ENCODE measurements at places on chromosomes 11 and 22. TPM values are rescaled to one million over a fixed set of nuclear protein-coding genes. Genes with fewer than 3 reads are reported as not detected.

DNA sequence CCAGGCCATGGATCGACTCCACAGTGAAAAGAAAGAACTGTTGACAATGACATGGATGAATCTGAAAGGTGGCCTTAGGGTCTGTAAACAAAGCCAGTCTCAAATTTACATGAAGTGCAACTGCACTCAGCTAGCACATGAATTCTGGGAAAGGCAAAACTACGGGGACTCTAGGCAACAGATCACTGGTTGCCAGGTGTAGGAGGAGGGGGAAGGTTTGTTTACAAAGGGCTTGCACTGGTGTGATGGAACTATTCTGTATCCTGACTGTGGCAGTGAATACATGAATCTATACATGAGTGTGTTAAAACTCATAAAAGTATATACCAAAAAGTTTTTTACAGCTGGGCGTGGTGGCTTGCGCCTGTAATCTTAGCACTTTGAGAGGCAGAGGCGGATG lies 27.3 kb downstream of the ALX4 start:
- DNase-seq: no peak

DNA sequence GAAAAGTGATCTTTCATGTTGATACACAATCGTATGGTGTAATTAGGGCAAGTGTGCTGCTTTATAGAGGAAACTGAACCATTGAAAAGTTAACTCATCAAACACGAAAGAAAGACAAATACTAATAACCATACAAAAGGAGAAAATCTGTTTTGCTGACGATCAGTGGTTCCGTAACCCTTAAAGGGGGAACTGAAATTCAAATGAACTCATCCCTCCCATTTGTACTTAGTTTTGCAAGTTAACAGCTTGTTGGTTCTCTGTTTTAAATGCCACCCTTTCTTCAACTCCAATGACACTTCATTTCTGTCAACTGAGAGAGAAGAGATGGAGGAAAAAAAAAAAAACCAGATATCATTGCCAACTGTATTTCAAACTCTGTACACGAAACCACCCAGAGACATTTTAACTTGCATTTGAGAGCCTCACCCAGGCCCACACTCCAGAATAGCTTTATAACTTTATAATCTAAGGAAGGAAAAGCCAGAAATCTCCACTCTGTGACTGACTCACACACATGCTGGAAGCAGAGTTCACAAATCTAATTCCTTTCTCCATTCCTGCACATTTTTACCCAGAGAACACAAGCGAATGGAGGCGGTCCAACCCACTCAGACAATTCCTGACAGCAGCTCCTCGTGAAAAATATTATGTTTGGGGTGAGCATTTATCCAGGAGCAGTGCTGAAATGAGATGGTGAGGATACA lies 17.4 kb upstream of the CSNK2A3 start:
- DNase-seq: no peak

GRCh38 chr11:112771851-112772250 lies 189.4 kb upstream of the NCAM1 start:
- DNase-seq: no peak

GRCh38 chr11:130404727-130405126 lies 23.7 kb downstream of the ADAMTS8 start:
- no peak for DNase-seq

DNA sequence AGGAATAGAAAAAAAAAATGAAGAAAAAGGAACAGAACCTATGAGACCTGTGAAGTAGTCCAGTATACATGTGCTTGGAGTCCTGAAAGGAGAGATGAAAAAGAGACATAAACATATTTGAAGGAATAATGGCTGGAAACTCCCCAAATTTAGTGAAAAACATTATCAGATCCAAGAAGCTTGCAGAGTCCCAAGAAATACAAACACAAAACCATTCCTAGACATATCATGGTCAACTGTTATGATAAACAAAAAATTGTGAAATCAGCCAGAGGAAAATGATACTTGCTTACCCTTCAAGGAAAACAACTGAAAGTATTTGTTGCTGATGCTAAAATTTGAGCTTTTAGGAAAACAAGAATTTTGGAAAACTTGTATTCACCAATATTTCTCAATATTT lies 250.1 kb downstream of the DDX10 start:
- DNase-seq: no peak

- DNase-seq: no peak
Observed at GRCh38 chr22:36727927-36728488, 24.5 kb upstream of the CACNG2 start.

- DNase-seq: no peak
Observed at GRCh38 chr11:26095340-26095739, 236.6 kb upstream of the ANO3 start.

Gene RCOR2
- total RNA-seq: 0.90 TPM

Gene SLC35E4
- total RNA-seq: 4.0 TPM

Measured in right atrium auricular region (tissue), 2 donors.